Left renal cortex interstitium (tissue), 4 donors: ENCODE measurements at places on chromosomes 16 and 17.

GRCh38 chr16:11183035-11183812 is 72.8 kb downstream of the SOCS1 start:
- no peak for DNase-seq

GRCh38 chr17:30224419-30224960 is 11.0 kb downstream of the SLC6A4 start:
- no peak for DNase-seq

DNA sequence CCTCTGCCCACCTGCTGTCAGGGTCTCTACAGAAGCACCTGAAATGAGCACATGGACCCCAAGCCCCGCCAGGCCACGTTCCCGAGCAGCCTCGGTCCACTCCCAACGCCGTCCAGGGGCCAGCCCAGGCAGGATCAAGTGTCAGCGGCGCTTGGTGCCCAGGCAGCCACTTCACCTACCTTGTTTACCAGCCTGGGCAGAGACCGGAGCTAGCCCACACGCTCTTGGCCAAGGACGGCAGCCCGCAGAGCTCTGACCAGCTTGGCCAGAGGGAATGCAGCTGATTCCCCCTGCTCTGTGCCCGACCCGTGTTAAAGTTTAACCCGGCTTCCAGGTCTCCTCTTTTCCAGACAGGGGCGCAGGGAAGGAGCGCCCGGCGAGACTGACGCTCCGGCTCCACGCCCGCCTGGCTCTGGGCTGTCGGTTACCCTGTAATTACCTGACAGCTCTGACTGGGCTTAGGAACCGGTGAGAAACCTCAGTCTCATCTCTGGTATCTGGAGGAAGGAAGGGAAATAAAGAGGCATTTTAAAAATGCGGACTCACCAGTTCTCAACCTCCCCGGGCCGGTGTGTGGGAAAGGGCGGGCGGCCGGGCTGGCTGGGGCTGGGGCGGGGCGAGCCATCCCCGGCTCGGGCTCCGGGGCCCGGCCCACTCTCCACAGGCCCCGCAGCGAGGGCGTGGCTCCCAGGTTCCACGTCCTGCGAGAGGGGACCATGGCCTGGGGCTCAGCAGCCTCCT is 4.6 kb downstream of the KIFC3 start:
- DNase-seq = no peak

GRCh38 chr16:82368041-82368440 is 198.0 kb upstream of the MPHOSPH6 start:
- DNase-seq = no peak

GRCh38 chr17:76444518-76445311 is 8.2 kb downstream of the UBE2O start:
- no peak for DNase-seq

- no peak for DNase-seq
Measured at GRCh38 chr16:24737391-24737871, 8.0 kb downstream of the TNRC6A start.

GRCh38 chr17:45288825-45289224 is 26.9 kb upstream of the SPATA32 start:
- no peak for DNase-seq

DNA sequence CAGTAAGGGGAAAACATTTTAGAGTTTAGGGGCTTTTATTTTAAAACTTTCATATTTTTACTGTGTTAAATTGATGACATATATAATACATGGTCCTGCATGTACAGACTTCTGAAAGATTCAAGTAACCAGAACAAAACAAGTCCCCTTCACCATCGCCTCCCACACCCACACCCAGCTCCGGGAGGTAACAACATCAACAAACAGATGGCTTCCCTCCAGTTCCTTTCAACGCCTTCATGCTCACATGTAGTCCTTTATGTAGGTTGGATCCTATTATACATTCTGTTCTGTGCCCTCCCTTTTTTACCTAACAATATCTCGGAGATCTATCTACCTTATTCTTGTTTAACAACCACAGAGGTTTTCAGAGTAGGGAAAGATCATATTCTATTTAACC is 30.5 kb downstream of the GINS3 start:
- no peak for DNase-seq

- DNase-seq = no peak
Measured at GRCh38 chr16:66300037-66300436, 66.5 kb upstream of the CDH5 start.

GRCh38 chr17:81921996-81922565 is 4.1 kb upstream of the SIRT7 start:
- DNase-seq = no peak

- DNase-seq = no peak
Measured at GRCh38 chr17:17141860-17142552, 64.1 kb downstream of the PLD6 start.

DNA sequence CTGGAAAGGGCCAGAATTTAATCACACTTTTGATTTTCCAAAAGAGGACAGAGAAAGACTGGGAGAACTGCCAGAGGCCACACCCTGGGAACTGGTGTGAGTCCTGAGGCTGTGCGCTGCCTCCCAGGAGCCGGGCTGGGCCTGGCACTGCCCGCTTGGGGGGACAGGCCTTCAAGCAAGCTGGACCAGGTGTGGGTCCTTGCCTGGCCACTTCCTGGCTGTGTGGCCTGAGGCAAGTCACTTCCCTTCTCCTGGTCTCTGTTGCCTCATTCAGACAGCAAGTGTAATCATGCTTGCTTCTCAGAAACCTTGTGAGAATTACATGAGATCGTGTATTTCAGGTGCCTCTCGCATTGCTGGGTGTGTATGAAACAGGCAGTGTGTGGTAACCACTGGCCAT is 143.0 kb downstream of the SNX29 start:
- DNase-seq = no peak

- no peak for DNase-seq
Measured at GRCh38 chr17:72611172-72611571, 481.3 kb downstream of the SLC39A11 start.

GRCh38 chr17:17018612-17019429 is 23.4 kb upstream of the MPRIP start:
- no peak for DNase-seq

DNA sequence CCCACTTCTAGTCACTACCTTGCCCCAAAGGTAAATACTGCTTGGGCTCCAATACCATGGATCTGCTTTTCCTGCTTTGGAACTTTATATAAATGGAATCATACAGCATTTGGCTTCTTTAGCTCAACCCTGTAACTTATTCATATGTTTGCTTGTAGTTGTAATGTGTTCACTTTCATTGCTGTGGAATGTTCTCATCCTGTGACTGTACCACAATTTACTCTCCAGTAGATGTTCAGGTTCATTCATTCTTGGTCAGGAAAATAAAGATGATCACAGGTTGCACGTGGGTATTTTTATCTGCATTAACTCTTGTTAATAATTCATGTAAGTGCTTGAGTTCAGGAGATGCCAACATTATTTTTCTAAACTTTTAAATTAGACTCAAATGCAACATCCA is 6.7 kb upstream of the BEAN1 start:
- DNase-seq = no peak
